ENCODE measurements at places on chromosomes 6 and 20.

DNA sequence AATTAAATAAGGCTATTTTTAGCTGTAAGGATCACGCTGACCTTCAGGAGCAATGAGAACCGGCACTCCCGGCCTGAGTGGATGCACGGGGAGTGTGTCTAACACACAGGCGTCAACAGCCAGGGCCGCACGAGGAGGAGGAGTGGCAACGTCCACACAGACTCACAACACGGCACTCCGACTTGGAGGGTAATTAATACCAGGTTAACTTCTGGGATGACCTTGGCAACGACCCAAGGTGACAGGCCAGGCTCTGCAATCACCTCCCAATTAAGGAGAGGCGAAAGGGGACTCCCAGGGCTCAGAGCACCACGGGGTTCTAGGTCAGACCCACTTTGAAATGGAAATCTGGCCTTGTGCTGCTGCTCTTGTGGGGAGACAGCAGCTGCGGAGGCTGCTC is 84.0 kb downstream of the RAMACL start:
- no peak for DNase-seq

DNA sequence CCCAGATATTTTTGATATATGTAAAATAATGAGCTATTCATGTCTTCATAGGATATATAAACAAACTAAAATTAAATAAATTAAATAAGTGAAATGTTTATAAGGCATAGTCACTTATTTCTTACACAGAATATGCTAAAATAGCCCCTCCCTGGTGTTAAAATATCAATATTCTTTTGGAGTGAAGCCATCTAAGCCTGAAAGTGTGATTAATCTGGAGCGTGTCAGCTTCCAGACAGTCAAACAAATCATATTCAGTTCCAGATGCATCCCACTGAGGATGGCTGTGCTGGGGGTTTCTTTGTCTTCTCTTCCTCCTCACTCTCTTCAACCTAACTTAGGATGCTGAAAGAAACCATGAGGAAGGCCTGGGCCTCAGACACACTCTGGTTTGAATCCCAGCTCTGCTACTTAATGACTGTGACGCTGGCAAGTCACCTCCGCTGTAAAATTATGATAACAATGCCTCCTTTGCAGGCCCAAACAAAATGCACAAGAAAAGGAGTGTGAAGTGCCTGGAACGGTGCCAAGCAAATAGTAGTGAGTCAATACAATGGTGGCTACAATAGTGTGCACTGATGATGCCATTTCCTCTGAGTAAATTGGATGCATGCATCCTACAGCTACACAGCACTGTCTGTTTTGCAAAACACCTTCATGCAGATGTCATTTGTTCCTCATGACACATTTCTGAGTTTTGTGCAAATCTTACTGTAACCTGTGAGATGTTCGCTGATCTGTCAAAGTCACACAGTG is 161.4 kb downstream of the FOXC1 start:
- DNase-seq = peak; percentile 8

GRCh38 chr20:15831201-15831600 is 742.0 kb downstream of the KIF16B start:
- no peak for DNase-seq

DNA sequence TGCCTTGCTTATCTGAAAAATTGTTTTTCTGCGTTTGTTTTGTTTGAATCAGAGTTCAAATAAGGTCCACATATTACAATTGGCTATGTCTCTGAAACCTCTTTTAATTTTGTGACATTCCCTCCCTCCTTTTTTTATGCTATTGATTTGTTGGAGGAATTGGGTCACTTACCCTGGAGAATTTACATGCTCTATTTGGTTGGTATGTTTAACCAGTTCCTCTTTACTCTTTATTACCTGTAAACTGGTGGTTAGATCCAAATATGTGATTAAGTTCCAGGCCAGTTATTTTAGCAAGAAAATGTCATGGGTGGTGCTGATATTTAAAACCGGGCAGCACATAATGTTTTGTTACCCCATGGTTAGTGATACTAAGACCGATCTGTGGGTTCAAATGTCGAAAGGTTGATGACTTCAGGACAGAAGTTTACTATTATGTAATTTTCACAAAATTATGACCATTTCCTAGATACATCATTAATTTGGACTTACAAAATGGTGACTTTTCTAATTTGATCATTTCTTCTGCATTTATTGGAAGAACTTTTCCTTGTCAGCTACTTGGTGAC is 77.3 kb downstream of the KIZ start:
- no peak for DNase-seq

GRCh38 chr6:17334265-17334664 is 53.1 kb downstream of the RBM24 start:
- DNase-seq = no peak

DNA sequence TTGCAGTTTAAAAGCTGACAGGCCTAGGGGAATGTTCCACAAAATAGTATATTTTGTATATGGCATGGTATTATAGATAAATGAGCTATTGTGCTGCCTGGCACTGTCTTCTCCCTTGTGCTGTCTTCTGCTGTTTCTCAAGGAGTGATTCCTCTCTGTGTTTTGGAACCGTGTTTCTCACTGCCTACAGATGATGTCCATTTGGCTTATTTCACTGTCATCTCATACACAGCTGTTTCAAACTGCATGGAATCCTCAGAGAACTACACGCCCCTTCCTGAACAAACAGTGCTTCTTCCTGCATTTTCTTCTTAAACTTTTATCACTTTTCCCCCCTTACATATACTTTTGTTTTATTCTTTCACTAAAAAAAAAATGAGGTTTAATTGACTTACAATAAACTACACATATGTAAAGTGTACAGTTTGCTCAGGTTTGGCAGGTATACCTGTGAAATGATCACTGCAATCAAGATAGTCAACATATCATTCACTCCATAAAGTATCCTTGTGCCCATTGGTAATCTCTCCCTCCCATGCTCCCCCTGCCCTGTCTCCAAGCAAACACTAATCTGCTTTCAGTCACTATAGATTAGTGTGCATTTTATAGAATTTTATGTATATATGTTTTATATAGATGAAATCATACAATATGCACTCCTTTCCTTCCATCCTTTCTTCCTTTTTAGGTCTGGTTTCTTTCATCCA is 43.0 kb downstream of the CBFA2T2 start:
- no peak for DNase-seq

GRCh38 chr20:21618759-21619416 is 86.6 kb upstream of the PAX1 start:
- DNase-seq = no peak

- no peak for DNase-seq
Measured at GRCh38 chr20:46344488-46345162, 36.3 kb upstream of the CDH22 start.
